ENCODE measurements at places on chromosomes 13 and 19.
A peak's percentile ranks its signal among the peaks of the same experiment; 100 is the strongest.

DNA sequence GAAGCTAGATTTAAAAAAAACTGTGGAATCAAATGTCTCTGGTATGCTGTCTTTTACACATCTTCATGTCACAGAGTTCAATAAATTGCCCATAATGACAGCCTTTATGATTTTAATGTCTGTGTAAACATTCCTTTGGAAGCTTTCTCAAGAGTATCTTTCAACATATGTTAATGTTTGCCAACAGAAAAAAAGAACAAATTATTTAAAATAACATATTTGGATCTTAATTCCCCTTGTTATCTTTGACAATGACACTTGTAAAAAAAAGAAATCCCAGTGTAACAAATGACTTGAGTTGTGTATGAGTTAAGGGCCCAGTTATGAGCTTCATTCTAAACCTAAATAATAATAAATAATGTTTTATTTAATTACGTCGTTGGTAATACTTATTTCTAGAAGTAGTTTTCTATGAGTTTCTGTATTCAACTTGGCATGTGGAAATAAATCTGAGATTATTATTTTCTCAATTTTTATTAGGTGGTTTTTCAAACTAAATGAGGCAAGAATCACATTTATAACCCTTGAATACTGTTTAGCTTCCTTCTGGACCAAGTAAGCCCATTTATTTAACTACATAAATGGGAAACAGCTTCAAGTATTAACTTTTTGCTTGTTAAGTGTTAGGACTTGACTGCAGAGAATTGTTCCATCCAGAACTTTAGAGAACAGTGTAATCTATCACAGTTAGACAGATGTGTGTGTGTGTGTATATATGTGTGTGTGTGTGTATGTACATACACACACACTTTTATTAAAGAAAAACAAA lies 182.1 kb downstream of the POSTN start:
- DNase-seq: no peak

DNA sequence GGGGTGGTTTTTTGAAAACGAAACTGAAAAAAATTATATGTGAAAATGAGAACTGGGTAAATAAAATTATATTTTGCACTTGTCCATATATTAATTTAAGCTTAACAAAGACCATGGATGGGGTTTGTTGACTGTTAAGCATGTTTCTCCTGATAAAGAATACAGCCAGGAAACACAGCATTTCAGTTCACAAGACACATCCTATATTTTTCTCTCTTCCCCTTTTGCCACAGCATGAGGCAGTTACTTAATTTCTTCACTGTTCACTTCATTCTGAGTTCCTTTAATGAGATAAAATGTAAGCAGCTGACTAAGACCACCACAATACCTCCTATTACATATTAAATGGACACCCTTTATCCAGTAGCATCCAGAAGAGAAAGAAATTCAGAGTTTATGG lies 64.0 kb downstream of the RXFP2 start:
- no peak for DNase-seq

GRCh38 chr13:31980830-31981229 lies 50.7 kb upstream of the FRY start:
- DNase-seq: no peak

GRCh38 chr19:41324921-41325639 lies 15.1 kb downstream of the CCDC97 start:
- DNase-seq: no peak

DNA sequence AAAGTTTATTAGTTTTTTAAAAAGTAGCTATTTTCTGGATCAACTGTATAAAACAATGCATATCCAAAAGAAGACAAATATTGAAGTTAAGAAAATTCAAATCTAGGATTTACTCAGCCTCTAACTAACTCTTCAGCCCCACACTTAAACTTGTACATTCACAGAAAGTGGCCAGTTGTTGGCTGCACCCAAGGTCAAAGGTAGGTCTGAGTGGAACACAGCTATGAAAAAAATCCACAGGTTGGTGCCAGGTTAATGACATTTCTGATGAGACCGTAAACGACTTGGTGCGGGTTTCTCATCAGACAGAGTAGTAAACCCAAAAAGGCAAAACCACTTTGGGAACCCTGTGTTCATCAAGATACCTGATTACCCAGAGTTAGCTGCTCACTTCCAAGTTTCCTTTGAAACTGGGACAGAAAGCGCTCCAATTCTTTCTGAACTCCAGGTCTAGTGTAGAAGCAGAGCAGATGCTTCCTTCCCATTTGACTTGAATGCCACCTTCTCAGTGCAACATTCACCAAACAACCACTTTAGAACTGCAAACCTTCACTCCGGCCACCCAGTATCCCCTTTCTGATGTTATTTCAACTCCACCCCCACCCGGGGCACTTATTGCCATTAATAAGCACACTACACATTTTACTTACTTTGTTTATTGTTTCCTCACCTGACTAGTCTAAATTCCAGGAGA lies 208.3 kb upstream of the STARD13 start:
- DNase-seq: no peak

GRCh38 chr19:48513289-48514122 lies 1.9 kb upstream of the LMTK3 start:
- DNase-seq: peak; percentile 60

DNA sequence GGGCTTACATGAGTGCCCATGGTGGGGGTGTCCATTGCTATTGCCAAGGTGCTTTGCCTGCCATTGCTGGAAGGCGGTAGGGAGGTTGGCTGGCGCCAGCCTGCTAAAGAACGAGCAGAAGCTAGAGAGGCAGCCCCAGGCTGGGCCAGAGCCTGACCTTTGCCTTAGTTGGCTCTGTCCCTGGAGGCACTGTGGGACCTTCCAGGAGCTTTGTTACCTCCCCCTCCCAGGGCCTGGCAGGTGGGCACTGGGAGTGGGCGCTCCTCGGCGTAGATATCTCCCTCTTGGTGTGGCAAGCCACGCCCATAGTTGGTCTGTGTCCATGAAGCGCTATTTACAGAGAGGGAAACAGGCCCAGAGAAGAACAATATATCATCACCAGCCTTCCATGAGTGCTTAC lies 2.3 kb upstream of the SLC25A42 start:
- DNase-seq: no peak

DNA sequence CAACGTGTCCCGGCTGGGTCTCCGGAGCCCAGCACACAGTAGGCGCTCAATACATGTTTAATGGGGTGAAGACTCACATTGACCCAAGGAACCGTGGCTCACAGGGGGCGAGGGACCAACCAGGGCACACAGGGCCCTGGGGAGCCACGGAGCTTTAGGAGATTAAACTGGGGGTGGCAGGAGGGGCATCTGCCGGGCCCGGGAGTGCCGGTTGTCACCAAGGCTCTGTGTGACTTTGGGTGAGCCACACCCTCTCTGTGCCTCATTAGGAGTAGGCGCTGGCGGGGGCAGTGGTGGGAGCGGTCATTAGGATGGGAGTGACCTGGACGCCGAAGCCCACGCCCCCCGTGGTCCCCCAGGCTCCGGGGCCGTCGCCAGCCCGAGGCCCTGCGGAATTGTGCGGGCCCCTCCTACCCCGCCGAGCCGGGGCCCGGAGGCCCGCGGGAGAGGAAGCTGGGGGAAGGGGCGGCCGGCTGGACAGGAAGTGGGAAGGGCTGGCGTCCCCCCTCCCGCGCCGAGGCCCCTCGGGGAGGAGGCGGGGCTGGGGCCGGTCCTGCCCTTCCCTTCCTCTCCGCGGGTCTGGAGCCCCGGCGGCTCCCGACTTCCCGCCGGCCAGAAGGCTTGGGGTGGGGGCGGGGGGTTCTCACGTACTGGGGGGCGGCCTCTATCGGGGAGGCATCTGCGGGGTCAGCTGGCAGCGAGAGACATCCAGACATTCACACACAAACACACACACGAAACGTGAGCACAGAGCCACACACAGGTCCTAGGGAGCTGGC lies 1.8 kb upstream of the SSBP4 start:
- no peak for DNase-seq

DNA sequence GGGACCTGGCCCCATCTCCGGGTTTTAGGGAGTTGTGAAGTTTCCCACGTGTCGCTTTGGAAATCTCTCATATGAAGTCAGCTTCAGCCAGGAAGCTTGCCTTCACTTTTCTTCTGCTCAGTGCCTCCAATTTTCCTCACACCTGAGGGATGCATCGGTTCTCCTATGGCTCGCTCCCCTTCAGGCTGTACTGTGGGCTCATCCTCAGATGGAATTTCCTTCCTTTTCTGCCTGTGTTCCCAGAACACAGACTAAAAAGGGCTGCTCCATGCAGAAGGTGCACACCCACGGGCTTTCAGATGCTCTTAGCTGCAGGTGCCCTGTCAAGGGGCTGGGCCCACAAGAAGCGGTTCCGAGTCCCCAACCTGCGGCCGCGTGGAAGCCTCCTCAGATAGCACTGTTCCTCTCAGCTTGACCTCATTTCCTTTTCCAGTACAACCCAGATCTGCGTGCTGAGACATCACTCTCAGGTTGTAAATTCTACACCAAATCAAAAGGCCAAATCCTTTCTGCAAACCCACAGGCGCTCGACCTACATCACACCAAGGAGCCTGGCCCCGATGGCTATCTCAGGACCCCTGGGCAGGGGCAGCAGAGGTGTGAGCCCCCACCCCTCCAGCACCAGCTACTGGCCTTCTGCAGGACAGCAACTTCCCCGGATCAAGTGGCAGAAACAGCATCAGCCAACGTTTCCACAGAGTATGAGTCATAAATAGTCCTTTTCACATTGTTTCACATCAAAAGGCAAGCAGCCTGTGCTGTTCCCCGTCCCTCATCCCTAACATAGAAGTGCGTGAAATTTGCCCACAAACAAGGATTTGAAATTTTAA lies 275.9 kb downstream of the ZNF536 start:
- DNase-seq: no peak

- no peak for DNase-seq
These were observed 7.4 kb downstream of the TGDS start for GRCh38 chr13:94588541-94588940.

- peak; percentile 24 for DNase-seq
These were observed 16.1 kb upstream of the USP29 start for GRCh38 chr19:57103573-57104277.

DNA sequence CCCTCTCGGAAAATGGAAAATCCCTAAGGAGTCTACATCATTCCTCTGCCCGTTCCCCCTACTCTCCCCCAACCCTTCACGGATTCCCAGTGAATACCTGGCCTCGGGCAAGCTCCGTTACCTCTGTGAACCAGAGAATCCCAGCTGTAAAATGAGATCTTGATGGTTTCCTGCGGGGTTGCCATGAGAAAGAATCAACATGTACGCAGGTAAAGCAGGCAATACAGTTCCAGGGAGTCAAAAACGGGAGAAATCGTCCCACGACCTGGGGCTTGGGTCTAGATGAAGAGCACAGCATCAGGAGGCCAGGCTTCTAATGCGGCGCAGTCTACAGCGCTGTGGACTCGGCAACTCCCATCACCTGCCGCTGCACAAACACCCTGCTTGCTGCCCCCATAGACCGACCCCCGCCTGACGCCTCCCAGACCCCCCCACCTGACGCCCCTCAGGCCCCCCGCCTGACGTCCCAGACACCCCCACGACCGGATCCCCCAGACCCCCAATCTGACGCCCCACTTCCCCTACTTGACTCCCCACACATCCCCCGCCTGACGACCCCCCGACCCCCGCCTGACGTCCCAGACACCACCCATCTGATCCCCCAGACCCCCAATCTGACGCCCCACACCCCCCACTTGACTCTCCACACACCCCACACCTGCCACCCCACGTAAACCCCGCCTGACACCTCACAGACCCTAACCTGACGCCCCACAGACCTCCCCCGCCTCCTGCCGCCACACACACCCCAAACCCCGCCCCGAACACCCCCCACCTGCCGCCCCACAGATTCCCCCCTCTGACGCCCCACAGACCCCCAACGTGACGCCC lies 680 bp downstream of the LIG4 start:
- no peak for DNase-seq

GRCh38 chr13:113854238-113855011 lies 9.5 kb downstream of the GAS6 start:
- DNase-seq: no peak

DNA sequence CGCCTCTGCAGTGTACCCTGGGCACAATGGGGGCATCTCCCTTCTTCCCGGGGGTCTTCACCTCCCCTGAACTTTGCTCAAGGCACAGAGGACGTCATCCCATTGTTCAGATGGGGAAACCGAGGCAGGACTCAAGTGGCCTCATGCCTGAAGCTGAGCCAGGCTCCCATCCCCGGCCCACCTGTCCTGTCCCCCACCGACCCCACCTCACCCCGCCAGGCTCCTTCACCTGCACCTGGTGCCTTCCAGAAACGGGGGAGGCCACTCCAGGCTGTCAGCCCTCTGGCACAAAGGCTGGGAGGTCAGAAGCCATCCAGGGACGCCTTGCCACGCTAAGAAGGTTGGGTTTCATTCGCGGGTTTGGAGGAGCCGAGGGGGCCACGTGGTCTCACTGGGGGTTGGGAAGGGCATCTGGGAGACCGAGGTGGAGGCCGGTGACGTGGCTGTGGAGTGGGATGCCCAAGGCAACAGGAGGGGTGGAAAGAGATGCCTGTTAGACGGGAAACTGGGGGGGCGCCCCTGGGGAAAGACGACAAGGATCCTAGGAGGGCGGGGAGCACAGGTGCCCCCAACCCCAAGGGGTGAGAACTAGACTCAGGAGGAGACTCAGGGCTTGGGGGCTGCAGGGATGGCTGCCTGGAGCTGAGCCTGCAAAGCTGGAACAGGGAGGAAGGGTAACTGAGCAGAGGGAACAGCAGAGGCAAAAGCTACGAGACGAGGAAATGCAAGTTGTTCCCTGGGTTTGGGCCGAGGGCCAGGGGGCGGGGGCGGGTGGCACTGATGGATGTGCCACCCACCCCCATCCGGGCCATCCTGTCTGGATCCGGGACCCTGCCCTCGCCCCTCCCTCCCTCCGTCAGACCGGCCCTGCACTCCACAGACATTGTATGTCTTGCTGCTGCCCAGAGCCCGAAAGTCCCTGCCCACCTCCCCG lies 6.0 kb upstream of the TCF3 start:
- DNase-seq: no peak

- DNase-seq: no peak
These were observed 322.8 kb downstream of the UQCRFS1 start for GRCh38 chr19:28889941-28890670.

DNA sequence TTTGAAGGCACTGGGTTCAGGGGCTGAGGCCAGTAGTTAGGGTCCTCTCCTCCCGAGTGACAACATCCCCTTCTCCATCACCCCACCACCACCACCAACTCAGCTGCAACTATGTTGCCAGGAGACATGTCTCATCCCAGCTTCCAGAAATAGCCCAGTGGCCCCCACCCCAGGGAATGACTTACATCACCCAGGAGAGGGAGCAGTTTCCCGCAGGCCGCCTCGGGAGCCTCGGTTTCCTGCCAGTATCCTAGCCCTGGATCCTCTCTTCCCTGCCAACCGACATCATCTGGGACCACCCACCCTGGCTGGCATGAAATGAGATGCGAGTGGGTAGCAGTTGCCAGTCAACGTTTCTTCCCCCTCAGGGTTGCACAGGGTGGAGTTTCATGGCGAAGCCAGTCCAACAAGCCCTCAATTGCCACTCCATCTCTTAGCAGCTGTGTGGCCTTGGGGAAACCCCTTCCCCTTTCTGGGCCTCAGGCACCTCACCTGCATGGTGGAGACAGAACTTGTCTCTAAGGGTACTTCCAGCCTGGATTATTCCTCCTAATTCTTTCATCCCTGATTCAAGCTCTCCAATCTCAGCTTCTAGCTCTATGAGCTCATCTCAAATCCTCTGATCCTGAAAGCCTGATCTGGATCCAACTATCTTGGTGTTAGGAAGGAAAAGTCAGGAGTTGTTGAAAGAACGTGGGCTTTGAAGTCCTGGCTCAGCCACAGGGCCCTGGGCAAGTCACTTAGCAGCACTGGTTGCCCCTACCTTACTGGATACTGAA lies 3.9 kb upstream of the GSK3A start:
- no peak for DNase-seq

All from NCI-H187 (cell line).